ENCODE measurements at places on chromosomes 13 and 19. TPM values are rescaled to one million over a fixed set of nuclear protein-coding genes. Genes with fewer than 3 reads are reported as not detected.

DNA sequence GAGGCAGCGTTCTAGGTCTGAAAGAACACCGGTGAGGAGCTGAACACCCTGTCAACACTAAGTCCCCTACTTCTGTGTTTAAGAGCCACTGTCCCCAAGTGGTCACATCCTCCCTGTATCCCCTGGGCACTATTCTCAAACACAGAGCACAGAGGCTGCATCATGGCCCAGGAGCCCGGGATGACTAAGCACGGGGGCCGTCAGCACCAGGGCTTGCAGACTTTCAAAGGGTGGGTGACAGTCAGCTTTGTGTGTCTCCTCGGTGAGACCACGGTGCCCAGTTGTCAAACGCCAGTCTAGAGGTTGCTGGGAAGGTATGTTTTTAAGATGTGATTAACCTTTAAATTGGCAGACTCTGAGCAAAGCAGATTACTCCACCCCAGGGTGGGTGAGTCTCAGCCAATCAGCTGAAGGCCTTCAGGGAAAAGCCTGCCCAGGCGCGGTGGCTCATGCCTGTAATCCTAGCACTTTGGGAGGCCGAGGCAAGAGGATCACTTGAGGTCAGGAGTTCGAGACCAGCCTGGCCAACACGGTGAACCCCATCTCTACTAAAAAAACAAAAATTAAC, 8.0 kb downstream of the MAP2K2 start:
- DNase-seq: no peak

DNA sequence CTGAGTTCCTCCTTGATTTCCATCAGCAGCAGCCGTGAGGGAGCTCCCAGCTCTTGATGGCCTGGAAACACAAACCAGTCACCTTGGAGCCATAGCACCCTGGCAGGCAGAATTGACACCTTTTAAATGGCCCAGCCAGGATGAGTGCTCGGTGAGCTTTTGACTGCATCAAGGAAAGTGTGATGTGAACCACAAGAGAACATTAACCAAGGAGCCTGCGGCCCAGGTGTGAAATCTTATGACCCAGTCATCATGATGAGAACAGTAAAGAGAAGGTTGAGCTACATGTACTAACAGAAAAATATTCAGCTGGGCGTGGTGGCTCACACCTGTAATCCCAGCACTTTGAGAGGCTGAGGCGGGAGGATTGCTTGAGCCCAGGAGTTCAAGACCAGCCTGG, 22.8 kb downstream of the SUGP2 start:
- no peak for DNase-seq

DNA sequence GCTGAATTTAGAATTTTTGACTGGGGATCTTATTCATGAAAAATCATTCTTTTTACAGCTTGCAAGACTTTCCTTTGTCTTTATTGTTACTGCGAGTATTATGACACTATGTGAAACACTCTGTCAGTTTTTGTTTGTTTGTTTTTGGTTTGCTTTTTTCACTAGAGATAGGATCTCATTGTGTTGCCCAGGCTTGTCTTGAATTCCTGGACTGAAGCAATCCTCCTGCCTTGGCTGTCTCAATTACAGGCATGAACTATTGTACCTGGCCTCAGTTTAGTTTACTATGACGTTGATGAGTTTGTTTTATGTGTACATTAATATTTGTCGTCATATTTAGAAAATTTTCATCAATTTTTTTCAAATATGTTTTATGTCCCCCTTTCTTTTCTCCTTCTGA, 1030.0 kb upstream of the PRR20A start:
- no peak for DNase-seq

DNA sequence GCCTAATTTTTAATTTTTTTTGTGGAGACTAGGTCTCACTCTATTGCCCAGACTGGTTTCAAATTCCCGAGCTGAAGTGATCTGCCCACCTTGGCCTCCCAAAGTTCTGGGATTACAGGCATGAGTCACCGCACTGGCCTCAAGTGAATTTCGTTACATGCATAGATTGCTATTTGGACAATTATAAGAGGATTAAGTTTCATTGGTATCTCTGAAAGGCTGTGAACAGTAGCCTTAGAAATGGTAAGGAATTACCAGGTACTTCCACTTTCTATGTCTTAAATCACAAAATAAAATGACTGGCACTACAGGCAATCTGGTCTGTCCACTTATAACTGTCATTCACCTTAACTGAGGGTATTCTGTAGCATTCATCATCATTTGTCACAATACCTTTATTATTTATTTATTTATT, 2.9 kb upstream of the CCDC9 start:
- no peak for DNase-seq

DNA sequence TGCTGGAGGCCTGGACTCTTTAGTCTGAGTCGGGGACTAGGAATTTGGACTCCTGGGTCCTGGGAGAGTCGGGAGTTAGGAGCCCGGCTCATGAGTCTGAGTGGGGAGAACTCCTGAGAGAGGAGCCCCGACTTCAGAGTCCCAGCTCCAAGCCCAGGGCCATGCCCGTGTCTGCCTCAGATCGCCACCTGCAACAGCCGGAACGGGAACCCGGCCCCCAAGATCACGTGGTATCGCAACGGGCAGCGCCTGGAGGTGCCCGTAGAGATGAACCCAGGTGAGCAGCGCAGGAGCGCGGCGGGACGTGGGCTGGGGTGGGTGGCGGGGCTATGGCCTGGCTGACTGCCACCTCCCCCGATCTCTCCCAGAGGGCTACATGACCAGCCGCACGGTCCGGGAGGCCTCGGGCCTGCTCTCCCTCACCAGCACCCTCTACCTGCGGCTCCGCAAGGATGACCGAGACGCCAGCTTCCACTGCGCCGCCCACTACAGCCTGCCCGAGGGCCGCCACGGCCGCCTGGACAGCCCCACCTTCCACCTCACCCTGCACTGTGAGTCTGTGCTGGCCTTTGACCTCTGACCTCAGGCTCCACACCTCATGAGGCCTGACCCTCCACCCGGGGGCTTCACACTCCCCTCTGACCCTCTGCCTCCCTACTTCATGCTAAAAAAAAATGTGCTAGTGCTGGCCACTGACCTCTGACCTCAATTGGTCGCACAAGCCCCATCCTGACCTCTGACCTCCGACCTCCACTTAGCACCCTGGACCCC, 4.4 kb downstream of the BCAM start:
- DNase-seq: no peak

DNA sequence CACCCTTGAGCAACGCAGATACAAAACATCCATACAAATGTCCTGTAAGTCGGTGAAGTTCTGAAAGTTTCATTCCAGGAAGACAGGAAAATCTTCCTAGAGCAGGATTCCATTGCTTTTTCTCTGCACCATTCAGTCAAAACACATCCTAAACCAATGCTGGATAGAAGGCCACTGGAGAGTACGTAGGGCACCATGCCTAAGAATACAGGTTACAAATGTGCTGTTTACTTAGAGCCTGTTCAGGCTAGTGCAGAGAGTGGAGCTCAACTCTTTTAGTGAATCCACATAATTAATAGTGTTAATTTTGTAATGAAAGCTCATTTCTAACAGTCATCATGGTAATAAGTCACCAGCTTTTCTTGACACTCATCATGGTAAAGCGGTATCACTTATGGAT, 187.6 kb downstream of the NHLRC3 start:
- no peak for DNase-seq

GRCh38 chr13:75359266-75359665, 122.7 kb downstream of the TBC1D4 start:
- DNase-seq: no peak

GRCh38 chr19:16897029-16897855, 8.4 kb downstream of the F2RL3 start:
- peak; percentile 85 for DNase-seq

GRCh38 chr19:18657590-18658365, 20.9 kb downstream of the KLHL26 start:
- DNase-seq: no peak

DNA sequence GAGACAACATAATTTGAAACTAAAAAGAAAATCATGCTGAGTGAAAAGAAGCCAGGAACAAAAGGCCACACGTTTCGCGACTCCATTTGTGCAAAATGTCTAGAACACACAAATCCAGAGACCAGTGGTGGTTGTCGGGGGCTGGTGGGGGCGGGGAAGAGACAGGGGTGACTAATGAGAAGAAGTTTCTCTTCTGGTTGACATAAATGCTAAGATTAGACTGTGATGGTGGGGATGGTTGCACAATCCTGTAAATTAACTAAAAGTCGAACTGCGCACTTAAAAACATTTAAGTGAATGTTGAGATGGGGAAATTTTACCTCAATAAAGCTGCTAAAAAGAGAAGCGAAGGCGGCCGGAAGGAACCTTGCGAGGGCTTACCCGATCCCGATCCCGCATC, 7.1 kb downstream of the AKAP8 start:
- no peak for DNase-seq

- DNase-seq: no peak
Observed at GRCh38 chr13:106286811-106287210, 248.7 kb downstream of the EFNB2 start.

GRCh38 chr19:13181747-13182388, 31.7 kb downstream of the IER2 start:
- no peak for DNase-seq

GRCh38 chr13:50593207-50593606, 250.3 kb downstream of the DLEU7 start:
- no peak for DNase-seq

DNA sequence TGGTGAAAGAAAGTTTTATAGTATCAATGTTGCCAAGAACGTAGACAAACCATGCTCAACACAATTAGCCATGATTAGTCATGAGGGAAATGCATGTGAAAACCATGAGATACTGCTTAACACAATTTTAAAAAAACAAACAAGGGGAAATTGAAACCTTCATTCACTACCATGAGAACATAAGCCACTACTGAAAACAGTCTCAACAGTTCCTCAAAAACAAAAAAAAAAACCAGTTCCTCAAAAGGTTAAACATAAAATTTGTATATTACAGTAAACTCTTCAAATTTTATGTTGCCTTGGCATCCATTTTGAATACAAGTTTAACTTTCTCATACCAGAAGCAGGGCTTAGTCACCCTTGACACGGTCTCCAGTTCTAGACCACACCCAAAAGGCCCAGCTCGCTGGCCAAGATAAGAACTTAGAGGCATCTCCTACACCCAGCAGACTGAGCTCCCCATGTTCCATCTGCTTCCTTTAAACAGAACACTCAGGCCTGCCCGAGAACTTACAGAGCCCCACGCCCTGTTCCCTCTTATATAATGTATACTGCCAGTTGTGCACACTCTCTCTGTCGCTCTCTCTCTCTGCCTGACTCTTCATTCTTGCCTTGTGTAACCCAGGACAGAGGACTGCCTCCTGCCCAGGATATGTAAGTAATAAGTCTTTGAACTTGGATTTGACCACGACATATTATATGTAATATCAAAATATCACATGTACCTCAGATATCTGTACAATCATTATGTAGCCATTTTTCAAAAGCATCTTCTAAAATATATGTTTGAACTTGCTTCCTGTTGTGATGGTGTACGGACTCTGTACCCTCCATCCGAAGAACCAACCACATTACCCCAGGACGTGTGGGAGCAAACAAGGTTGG, 67.4 kb downstream of the STK24 start:
- DNase-seq: peak; percentile 19

- DNase-seq: no peak
Observed at GRCh38 chr13:60273971-60274527, 110.3 kb upstream of the DIAPH3 start.

- no peak for DNase-seq
Observed at GRCh38 chr19:51573331-51573730, 2.2 kb downstream of the ZNF175 start.

DNA sequence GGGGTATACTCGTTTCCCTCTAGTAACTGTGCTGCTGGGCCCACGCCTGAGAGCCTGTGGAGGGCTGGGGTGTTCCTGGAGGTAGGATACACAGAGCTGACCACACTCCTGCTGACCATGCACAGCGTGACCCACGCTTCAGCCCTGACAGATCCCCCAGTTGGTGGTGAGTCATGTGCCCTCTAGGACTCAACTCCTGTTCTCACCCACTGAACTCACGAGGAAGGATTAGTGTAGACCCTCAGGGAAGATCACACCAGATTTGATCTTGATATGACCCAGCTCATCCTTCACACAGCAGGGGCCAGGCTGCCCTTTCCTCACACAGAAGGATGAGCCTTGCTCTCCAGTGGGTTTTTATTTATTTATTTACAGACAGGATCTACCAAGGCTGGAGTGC, 13.3 kb upstream of the ACP7 start:
- DNase-seq: no peak

GRCh38 chr19:57016076-57016475, 103.7 kb upstream of the USP29 start:
- DNase-seq: no peak

- DNase-seq: peak; percentile 62
Observed at GRCh38 chr19:920051-920864, 3.1 kb downstream of the KISS1R start.

DNA sequence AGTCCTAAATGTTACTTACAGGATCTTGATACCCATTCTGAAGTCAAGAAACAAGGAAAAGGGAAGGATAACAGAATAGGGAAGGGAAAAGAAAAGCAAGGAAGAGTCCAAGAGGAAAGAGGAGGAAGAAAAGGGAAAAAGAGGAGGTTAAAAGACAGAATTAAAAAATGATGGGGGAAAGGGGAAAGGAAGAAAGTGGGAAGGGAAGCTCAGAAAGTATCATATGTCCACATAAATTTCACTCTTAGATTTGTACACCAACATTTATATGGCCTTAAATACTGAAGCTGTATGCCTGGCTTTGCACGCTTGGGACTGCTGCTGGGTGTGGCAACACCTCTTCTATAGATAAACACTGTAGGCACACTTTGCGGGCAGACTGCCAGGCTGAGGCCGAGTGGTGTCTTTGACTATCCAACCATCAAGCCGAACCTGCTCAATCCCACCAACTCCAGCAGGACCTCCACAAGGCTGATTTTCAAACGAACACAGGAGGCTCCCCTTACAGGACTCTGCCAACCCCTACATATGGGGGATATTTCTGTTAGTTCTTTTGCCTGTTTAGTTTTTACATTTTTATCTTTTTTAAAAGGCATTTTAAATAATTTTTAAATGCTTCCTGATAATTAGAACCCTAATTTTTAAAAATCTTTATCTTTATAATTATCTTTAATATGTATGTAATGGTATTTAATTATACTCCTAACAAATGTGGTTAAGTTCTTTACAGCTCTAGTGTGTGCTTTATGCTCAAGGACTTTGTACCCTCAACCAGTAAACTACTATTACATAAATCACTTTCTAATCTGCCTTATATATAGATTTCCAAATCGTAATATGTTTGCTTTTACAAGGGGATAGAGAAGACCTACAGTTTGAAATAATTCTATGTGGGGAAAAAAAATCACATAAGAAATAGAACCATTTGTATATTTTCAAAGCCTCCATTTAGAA, 154.2 kb downstream of the DIAPH3 start:
- DNase-seq: no peak

DNA sequence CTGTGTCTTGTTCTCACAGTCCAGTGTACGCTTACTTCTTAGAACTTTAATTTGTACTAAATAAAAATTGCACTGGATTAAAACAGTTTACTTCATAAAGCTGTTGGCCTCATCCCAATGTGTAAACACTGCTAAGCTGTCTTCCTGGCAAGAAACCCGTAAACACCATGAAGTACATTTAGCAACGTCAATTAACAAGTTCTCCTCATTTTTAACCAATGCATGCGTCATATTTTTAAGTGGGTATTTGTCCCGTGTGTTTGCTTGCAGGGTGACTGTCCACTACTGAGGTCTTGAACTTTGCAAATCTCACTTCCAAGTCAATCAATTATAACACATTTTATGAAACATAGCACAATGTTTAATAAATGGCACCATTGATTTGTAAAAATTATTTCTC, 28.2 kb downstream of the LAIR2 start:
- no peak for DNase-seq

TEX26 gene
- polyA plus RNA-seq: not detected

MADCAM1 gene
- polyA plus RNA-seq: 0.31 TPM

SLITRK1 gene
- polyA plus RNA-seq: not detected

KASH5 gene
- polyA plus RNA-seq: not detected

ZNF530 gene
- 7.4 TPM for polyA plus RNA-seq

KLC3 gene
- polyA plus RNA-seq: not detected
